Keratinocyte (primary cell): ENCODE measurements at places on chromosomes 5 and 9. TPM values are rescaled to one million over a fixed set of nuclear protein-coding genes. Genes with fewer than 3 reads are reported as not detected.

GRCh38 chr9:111895996-111896941 lies at the start of gene UGCG:
Gene UGCG (plus strand): TSS chr9:111896814. CDS start chr9:111897216, 402 bp downstream.
- no peak for DNase-seq

GRCh38 chr9:38418366-38418765 lies 5.9 kb downstream of the IGFBPL1 start:
- DNase-seq = no peak

DNA sequence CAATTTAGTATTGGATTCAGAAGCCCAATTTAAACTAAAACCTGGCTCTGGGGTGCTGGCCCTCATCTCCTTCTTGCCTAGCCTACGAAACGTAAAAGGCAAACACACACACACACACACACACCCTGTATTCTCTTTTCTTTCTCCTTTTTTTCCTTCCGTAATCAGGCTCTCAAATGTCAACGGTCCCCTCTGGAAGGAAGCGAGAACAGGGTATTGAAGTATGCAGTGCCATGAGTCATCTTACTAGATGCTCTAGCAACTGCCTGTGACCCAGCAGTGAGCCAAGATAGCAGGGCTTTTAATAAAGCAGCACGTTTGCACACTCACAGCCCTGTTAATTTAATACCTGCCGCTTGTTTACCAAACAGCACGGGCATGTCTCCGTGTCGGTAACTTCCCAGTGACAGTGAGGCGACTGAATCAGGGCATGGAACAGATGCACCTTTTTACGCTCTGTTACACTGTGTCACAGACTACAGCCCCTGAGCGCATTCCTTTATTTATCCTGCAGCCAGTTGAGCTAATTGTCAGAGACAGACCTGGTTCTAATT lies 243.8 kb downstream of the BNC2 start:
- DNase-seq = no peak

DNA sequence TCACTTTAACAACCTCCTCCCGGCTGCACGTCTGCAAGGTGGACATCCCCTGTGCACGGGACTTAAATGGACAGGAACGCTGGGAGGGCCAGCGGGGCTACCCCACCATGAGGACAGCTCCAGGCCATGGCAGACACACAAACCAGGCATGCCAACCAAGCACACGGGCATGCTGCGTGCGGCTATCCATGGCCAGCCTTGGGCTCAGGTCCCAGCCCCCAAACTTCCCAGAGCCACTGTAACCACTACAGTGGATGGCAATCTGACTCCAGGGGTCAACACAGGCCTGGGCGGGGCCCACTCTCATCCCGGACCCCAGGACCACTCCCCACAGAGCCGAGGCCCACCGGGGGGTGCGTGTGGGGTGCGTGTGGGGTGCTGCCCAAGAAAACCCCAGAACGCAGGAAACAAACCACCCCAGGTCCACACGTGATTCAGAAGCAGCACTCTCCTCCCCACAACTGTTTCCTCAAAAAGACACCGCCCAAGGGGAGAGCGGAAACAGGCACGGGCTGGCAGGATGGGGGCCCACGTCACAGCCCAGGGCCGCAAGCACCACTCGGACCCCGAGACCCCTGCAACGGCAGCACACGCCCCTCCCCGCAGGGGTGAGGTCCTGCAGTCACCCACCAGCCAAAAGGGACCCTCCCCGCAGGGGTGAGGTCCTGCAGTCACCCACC lies 7.4 kb downstream of the SLC12A7 start:
- no peak for DNase-seq

The C9 gene
- 0.04 TPM in 1 of 3 replicates, not detected in the others for polyA plus RNA-seq

The LCN1 gene
- polyA plus RNA-seq = not detected in 3 replicates
